ENCODE measurements at places on chromosomes 11 and 22. TPM values are rescaled to one million over a fixed set of nuclear protein-coding genes. Genes with fewer than 3 reads are reported as not detected.

GRCh38 chr22:47837703-47838102 lies 1075.3 kb downstream of the TBC1D22A start:
- DNase-seq, result no peak

GRCh38 chr11:86390487-86390886 lies 15.8 kb downstream of the CCDC81 start:
- no peak for DNase-seq

DNA sequence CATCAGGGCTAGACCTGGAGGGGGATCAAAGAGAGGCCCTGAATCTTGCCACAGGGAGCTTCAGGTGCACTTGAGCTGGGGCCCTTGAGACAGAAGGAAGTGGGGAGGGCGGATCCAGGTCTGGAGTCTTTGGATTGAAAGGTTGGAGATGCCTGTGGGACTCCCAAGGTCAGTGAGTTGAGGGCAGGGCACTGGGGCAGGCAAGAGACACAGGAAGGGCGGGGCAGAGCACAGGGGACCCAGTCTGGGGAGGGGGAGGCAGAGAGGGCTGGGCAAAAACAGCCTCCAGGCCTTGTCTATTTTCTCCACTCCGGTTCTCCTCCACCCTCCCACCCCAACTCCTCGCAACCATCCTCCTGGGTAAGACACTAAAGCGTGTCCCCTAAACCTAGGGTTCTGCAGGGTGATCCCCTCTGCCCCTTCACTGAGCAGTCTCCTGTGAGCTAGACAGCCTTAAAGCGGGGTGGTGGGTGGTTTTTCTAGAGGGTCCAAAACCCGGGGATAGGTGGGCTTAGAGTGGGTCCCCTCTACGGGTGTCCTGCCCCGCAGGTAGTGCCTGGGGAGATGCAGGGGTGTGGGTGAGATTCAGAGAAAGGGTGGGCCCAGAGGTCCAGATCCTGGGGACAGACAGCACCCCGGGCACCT lies 38.6 kb upstream of the CELSR1 start:
- DNase-seq, result peak; percentile 60

The RIC3 gene
- 13.7 TPM for total RNA-seq

DNA sequence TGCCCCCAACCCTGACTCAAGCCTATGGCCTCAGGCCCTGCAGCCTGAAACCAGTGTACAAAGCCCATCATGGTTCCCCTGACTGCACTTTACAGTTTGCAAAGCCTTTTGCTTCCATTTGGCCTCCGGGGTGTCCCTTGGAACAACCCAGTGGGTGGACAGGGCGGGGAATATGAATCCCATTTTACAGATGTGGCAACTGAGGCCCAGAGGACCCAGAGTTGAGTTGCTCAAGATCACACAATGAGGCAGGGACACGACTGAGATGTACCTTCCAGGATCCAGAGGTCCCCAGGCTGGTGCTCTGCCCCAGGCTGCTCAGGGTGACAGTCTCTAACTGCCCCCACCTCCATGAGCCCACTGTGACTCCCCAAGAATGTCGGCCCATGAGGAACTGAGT lies 5.4 kb upstream of the POLDIP3 start:
- no peak for DNase-seq

GRCh38 chr11:123145661-123146060 lies 49.4 kb downstream of the CLMP start:
- no peak for DNase-seq

The MEI1 gene
- 0.54 TPM for total RNA-seq

DNA sequence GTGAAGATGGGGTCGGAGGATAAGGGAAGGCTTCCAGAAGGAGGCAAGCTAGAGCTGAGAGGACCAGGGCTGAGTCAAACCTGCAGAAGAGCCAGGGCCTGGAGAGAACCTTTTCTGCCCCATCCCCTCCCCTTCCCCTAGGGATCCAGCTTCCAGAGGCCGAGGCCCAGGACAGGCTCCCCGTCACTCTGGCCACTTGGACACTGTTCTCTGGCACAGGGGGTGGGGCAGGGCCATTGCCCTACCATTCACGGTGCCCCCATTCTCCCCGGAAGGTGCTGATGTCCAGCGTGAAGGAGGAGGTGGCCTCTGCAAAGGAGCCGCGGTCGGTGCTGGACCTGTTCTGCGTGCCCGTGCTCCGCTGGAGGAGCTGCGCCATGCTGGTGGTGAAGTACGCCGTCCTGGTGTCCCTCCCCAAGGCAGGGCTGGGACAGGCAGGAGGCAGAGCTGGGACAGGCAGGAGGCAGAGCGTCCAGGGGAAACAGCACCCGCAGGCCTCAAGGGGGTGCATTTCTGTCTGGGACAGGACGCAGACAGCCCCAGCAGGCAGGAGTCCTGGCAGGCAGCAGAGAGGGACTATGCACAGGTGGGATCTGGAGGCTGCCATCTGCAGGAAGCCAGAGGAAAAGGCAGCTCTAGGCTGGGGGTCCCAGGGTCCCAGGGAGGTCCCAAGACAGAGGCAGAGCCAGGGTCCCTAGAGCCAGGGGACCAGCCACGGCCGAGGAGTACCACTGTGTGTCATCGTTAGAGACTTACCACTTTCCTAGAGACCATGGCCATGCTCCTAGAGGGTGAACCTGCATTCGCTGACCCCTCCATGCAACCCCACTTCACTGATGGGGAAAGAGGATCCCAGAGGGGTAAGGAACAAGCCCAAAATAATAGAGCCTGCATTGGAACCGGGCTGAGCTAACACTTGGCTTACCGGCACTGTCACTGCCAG lies 25.8 kb upstream of the SLC22A12 start:
- DNase-seq, result no peak

DNA sequence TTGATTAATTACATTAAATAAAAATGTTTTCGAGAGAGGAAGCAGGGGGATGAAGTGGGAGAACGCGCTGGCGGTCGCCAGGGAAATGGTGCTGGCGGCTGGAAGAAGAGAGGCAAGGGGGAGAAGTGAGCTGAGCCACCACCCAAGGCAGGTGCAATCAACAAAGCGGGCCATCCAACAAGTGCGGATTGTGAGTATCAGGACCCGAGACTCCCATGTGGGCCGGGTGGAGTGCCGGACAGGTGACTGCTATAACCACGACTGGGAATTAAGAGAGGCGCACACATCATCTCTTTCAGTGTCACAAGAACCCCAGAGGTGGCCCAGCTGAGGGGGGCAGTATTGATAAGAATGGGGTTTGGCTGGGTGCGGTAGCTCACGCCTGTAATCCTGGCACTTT lies 41.2 kb upstream of the ATXN10 start:
- no peak for DNase-seq

DNA sequence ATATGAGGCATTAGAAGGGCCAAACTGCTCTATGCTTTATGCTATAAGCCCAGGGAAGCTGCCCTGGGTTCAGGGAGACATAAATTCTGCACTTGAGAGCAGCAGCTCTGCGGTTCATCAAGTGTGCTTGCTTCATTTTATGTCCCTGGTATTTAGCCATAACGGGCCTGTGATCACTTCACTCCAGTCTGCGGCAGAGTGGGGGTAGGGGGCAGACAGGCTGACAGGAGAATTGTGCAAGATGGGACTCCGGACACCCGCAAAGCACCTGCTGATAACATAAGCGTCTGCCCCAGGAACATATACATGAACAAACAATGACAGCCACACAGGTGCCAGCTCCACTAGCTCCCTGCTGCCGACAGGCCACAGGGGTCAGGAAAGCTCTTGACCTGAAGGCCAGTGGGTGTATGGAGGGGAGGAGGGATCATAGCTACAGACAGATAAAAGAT lies 56.1 kb downstream of the SMCO4 start:
- peak; percentile 68 for DNase-seq

DNA sequence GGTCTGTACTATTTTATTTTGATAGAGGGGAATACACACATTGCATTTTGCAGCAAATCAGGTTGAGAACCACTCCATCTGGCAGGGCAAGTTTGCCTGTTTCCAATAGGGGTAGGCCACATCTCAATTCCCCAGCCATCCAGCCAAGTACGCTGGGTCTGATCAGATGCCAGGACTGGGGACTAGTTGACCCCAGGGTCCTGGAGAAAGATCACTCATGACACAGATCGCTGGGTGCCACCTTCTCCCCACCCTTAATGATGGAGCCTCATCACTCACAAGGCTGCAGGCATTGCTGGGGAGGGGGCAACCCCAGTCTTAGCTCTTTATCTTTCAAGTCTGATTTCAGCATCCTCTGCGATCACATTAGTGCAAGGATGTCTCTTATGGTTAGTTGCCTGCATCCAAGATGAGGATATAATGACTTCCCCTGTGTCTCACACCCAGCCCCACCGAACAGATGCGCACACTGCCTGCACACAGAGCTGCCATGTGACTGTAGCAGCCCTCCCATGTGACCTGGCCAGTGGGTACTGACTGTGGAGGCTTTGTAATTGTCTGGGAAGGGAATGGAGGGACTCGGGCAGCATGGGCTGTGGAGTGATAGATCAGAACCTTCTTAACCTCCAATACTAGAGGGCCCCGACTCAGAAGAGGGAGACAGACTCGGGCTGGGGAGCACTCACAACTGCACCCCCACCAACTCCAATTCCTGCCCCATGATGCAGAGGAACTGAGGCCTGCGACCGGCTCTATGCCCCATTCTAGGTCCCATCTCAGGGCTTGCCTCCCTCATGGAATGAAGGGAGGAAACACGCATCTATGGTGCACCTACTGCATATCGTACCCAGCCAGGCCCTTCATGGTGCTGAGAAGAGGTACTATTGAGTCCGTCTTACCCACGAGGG lies 155.8 kb downstream of the DSCAML1 start:
- DNase-seq, result peak; percentile 22

The MYRF gene
- total RNA-seq, result 0.66 TPM

DNA sequence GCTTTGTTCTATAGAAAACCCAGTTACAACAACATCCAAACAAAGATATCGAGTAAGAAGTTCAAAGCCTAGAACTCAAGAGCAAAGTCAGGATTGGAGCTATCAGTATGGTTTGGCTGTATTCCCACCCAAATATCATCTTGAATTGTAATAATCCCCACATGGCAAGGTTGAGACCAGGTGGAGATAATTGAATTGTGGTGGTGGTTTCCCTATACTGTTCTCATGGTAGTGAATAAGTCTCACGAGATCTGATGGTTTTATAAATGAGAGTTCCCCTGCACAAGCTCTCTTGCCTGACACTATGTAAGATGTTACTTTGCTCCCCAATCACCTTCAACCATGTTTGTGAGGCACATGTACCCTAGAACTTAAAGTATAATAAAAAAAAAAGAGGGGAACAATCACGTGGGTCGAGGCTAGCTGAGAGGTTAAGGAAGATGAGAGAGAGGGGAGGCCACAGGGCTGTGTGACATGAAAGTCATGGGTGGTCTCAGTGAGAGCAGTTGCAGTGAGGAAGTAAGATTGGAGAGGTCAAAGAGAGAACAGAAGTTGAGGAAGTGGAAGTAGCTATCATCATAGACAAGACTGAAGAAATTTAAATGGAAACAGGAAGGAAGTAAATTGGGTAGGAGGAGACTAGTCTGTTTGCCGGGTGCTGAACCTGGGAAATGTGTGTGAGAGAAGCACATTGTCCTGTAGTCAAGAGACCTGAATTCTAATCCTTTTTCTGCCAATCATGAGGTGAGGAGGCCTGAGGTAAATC lies 80.1 kb upstream of the CD44 start:
- DNase-seq, result no peak

The ATG16L2 gene
- 16.8 TPM for total RNA-seq

DNA sequence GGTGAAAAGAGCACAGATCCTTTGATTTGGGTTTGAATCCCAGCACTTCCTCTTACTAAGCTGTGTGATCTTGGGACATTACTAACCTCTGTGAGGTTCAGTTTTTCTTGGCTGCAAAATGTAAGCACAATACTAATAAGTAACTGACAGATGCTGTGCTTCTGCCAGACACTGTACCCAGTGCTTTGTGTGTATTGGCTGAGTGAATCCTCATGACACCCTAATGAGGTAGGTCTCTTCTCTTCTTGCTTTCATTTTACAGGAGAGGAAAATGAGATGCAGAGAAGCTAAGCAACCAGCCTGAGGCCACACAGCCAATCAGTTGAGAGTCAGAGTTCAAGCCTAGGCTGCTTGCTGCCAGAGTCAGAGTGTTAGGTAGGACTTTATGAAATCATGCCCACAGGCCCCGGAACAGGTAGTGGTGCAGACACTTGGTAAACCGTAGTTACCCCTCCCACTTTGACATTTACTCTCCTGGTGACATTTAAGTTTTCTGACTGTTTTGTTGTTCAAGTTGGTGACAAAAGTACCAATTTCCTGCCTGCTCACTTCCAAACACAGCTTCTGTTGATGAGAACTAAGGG lies 21.2 kb downstream of the PTPRJ start:
- DNase-seq, result no peak

The TPBGL gene
- total RNA-seq, result 0.68 TPM

The CALCA gene
- total RNA-seq, result not detected

DNA sequence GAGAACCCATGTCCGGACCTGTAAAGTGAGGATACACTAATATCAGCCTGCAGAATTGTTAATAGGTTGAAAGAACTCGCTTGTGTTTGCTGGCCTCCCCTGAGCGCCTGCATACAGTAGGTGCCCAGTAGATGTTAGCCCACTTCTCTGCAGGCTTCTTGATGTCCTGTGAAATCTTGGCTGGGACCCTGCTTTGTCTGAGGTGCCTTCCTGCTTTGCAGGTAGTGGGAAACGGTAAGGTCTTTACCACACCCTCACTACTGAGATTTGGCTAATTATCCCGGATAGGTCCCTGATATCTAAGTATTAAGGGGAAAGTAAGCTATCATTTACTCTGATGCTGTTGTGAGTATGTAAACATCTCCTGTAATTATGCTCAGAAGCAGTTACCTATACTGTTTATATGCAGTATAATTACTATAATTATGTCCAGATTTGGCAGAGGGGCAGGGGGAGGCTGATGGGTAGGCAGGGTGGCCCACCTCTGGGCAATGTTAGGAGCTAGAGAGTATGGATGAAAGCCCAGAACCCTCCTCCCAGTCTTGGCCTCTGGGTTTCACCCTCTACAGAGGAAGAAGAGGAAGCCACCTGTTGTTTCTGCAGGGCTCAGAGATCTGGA lies 1.2 kb upstream of the ARRB1 start:
- DNase-seq, result no peak

The PIK3IP1 gene
- 49.3 TPM for total RNA-seq

DNA sequence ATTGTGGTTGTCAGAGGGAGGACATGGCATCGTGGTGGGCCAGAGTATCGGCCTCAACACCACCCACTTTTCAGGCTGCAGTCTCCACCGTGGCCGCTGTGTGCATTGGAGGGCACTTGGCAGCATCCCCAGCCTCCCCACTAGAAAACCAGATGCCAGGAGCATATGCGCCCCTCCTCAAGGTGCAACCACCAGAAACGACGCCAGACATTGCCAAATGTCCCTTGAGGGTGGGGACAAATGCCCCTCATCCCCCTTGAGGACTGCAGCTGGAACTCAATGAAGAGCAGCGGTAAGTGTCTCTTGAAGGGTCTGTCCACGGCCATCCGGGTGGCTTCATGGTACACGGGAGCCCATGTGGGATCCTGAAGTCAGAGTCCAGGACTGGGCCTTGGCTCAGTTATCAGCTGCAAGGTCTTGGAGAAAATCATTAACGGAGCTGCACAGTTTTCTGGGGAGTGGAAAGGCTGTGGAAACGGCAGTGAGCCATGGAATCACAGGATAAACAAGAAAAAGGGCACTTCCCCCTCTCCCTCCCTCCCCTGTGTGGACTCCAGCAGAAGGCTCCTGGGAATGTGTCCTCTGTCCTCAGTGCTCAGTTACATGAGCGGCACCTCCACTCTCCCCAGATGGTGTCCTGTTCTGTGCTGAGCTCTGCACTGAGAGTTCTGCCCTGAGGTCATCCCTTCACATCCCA lies 324.4 kb upstream of the B3GAT1 start:
- DNase-seq, result no peak

GRCh38 chr11:61777234-61778090 lies 14.9 kb downstream of the TMEM258 start:
- no peak for DNase-seq

GRCh38 chr11:36361901-36362391 lies 65.9 kb downstream of the PRR5L start:
- DNase-seq, result no peak

GRCh38 chr11:61695917-61696316 lies 15.7 kb downstream of the DAGLA start:
- DNase-seq, result peak; percentile 92

The MPPED2 gene
- 6.4 TPM for total RNA-seq

The TPH1 gene
- 0.28 TPM for total RNA-seq
